Cerebellum (tissue), 4 donors: ENCODE measurements at places on chromosomes 12 and 14.

DNA sequence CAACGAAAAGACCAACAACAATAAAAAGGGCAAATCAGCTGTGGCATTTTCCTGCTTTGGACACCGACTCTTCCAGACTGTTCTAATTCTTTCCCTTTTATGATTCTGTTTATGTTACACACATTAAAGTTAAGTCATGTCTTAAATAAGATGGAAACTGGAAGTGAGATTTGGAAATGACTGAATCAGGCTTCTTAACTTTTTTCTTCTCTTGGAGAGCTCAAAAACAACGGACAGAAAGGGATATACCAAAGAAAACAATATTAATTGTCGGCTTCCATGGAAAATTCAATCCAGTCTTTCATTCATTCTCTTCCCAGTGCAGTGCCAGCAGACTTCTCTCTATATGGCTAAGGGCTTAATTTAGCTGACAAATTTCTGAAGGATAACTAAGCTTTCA lies 214.9 kb upstream of the DDHD1 start:
- DNase-seq = no peak

DNA sequence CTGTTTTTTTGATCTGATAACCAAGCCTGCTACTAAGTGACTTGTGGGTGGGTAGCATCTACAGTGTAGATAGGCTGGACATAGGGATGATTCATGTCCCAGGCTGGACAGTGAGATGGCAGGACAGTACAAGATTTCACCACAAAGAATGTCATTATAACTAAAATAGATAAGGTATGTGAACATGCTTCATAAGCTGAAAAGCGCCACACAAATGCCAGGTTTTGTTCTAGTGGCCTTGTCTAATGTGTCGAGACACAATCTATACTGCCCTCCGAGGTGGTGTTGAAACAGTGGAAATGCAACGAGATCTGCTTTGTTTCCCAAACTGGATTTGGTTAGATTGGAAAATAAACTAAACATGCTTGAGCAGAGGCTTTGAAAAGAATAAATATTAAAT lies 4.4 kb downstream of the LGALS3 start:
- peak; percentile 65 for DNase-seq

DNA sequence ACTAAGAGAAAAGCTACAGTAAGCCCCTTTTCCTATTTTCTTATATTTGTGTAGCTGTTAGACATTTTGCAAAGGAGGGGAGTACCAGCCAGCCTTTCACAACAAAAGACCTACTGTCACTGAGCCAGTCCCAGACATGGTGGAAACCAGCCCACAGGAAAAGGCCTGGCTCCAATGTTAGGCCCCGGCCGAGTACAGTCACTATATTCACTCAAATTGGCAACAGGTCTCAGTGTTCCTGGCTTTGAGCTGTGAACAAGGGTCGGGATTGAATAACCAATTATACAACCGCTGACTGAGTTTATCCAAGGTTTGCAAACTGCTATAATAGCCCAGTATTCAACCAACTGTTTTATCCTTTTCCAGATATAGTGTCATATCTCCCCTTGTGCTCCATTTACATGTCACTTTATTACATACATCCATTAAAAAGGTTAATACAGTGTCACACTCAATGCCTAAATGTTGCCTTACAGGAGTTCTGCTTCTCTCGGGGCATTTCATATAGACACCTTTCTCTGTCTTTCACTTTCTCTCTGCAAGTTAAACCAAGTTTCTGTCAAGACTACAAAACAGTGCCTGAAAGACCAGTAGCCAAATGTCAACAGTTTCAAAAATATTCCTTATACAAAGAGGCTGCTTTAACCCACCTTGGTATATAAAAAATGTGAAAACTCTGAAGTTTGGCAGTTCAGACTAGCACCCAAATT lies 178.1 kb downstream of the SOX5 start:
- DNase-seq = peak; percentile 7

DNA sequence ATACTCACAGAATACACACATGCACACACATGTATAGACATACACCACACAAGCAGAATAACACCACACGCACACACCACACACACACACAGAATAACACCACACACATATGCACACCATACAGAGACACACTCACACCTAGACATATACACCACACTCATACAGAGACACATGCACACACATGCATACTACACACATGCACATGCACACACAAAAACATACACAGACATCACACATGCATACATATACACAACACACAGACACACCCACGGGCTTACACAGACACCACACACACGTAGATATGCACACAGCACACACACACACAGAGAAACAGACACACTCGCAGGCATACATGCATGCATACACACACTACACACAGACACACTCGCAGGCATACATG lies 49.7 kb downstream of the NTF3 start:
- no peak for DNase-seq

GRCh38 chr12:105226219-105226618 lies 9.8 kb downstream of the APPL2 start:
- peak; percentile 83 for DNase-seq
